ENCODE measurements at places on chromosomes 2 and 18.

DNA sequence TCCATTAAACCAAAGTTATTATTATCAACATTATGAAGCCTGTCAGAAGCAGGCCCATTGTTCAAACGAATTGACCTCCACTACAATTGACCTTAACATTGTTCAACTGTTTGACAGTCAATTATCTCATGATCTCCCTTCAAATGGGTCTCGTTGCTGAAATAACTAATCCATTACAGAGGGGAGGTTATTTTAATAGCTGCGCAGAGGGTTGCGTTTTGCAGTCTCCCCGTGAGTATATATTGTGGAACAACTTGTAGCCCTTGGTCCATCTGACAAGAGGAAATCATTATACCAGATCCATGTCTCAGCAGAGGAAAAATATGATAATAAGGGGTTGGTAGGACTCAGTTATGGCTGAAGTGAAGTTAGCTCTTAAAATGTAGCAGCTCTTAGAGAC, 159.1 kb downstream of the ALK start:
- peak; percentile 69 for DNase-seq

- DNase-seq, result peak; percentile 92
Observed at GRCh38 chr2:17830053-17831034, 14.1 kb downstream of the MSGN1 start.

GRCh38 chr2:99880964-99881294, 261.5 kb downstream of the AFF3 start:
- DNase-seq, result no peak

DNA sequence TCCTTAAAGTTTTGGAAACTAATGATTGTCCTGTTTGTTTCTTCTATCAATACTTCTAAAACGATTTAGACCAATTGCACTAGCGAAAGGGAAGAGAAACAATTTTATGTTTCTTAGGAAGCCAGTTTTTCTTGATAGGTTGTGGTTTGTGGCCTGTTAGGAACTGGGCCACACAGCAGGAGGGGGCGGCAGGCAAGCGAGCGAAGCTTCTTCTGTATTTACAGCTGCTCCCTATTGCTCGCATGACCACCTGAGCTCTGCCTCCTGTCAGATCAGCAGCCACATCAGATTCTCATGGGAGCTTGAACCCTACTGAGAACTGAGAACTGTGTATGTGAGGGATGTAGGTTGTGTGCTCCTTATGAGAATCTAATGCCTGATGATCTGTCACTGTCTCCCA, 201.5 kb upstream of the PXDN start:
- DNase-seq, result no peak

DNA sequence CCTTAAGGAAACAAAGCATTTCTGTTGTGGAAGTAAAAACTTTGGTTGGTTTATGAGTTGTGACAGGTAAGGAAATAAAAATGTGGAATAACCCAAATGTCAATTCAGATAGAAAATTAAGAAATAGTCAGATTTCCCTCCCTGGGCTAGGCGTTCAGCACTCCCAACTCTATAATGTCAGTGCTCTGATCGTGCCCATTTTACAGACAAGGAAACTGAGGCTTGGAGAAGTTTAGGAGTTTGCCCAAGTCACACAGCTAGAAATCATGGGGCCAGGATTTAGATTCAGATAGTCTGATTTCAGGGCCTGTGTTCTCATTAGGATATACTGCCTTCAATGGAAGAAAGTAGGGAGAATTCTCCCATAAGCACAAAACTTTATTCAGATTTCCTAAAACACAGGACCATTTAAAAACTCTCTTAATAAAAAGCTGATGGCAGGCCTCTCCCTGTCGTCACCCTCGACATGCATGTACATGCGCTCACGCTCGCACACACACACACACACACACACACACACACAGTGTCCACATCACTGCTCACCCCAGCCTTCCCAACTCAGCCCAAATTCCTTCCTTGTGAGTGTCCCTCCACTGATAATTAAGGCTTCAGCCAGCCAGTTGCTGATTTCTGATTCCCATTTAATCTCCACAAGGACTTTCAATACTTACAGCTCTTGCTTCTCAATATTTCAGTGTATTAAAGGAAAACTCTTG, 49.1 kb upstream of the SLC14A2 start:
- DNase-seq, result peak; percentile 43

DNA sequence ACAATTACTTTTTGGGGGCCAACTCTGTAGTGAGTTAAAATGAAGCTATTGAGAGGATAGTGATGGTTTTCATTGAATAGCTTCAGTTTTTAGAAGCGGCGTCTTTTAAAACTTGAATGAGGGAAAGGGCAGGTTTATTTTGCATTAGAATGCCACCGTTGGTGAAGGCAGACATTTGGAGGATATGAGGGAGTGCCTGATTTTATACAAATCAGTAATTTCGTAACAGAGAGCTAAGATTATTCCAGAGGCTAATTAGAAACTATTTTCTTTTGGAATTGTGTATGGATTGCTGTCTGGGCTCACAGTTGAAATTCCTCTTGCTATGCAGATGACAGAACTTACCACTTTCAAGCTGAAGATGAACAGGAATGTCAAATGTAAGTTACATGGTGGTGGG, 67.6 kb downstream of the ITGB1BP1 start:
- DNase-seq, result no peak

DNA sequence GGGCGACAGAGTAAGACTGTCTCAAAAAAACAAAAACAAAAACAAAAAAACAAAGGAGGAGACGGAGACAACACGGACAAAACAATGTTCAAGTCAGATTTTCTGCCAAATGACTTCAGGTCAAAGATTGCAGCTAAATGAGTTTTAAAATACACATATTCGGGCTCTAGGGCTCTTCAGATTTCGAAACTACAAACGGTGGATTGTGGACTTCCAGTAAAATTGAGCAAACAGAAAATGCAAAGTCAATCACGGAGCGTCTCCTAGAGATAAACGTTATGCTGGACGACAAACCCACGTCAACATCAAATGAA, 558 bp downstream of the MRPS5 start:
- DNase-seq, result no peak

- DNase-seq, result no peak
Observed at GRCh38 chr2:188142636-188143295, 148.9 kb upstream of the GULP1 start.

DNA sequence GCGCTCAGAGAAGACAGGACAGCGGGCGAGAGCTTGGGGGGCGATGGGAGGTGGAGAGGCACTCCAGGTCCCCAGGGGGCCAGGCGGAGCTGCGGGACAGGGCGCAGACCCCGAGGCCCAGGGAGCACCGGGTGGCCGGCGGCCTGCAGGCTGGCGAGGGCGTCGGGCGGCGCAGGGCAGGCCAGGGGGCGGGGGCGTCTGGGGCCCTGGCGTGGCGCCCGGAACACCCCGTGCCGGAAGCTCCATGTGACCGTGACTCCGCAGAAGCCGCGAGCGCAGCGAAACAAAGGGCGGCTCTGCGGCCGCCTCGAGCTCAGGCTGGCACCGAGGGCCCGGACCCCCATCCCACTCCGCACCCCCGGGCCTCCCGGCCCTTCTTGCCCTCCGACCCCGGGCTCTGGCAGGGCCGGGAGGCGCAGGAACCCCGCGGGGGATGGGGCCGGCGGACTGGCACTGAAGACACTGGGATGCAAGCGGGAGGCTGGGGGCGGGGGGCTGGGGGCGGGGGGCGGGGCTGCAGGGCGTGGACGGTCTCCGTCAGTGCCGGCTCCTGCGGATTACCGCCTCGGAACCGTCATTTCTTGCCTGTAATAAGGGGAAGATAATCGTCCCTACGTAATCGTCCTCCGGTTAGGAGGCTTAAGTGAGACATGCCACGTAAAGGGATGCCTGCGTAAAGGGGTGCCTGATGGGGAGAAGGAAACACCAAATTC, 19.1 kb downstream of the SH2D6 start:
- DNase-seq, result peak; percentile 93

DNA sequence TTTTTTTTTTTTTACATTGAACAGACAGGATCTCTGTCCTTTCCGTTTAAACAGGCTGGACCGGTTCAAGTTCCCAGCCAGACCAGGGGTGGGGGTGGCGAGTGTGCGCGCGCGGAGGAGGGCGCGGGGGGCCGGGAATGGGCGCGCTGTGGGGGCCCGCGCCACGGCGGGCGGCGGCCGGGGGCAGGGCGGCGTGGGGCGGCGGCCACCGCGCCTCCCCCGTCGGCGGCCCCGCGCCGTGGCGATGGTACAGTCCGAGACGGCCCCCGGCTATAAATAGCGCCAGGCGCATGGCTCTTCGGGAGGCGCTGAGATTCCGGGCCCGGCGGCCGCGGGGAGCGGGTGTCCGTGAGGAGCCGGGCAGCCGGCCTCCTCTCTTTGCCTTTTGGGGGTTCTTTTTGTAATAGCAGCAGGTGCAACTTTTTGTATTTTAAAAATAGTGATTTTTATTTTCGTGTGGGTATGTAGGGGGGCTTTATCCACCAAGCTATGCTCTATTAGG, 430 bp upstream of the CELF4 start:
- DNase-seq, result peak; percentile 89

GRCh38 chr2:111072220-111072871, 48.4 kb upstream of the BCL2L11 start:
- DNase-seq, result no peak

- DNase-seq, result peak; percentile 4
Observed at GRCh38 chr2:62254424-62255266, 58.7 kb downstream of the B3GNT2 start.

GRCh38 chr2:13522917-13523821, 806.4 kb downstream of the TRIB2 start:
- DNase-seq, result peak; percentile 16

GRCh38 chr18:73258375-73259087, 390.7 kb upstream of the NETO1 start:
- peak; percentile 23 for DNase-seq

- no peak for DNase-seq
Observed at GRCh38 chr2:16096962-16097361, 156.6 kb downstream of the MYCN start.

DNA sequence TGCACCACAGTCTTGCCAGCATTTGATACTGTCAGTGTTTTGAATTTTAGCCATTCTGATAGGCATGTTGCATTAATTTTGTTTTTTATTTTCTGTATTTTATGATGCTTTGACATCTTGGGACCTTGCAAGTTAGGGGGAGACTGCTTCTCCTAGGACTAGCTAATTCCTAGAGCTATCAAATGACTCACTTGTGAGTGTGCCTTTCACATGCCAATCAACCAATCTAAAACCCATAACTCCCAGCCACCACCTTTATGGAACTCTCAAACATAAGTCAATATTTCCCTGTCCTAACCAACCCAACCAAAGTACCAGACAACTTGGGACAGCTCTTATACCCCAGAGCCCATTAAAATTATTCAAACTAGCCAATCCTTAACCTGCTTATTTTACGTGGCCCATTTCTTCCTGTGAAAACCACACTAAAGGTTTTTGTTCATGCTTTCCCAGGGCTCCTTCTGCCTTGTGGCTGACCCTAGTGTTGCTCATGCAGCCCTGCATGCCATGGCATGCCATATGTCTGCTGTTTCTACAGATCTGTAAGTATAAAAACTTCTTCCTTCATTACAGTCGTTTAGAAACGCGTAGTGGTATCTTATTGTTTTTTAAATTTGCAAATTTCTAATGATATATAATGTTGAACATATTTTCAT, 230.1 kb downstream of the GPD2 start:
- no peak for DNase-seq

DNA sequence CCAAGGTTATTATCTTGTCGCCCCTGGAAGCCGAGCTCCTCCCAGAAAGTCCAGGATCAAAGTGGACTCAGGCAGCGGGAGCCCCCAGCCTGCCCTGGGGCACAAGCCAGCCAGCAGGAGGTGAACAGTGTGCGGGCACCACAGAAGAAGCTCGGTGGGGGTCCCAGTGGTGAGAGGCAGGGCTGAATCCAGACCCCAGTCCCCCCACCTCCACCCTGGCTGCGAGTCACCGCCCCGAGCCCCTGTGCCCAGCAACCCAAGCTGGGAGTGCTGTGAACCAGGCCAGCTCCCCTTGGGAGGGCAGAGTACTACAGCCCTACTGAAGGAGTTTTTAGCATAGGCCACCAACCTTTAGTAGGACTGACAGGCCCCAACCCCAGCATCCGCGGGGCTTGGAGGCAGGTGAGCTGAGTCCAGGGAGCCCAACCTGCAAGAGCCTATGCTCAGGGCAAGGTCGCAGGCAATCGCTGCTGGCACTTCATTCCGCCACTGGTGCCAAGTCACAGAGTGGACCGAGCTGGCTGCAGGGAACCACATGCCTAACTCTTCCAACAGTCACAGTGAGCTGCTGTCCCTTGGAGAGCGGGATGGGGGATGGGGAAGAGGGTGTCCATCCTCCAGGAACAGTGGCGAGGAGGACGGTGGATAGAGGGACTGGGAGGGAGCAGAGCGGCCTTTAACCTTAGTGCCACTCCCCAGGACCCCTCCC, 3.0 kb downstream of the PIEZO2 start:
- no peak for DNase-seq

DNA sequence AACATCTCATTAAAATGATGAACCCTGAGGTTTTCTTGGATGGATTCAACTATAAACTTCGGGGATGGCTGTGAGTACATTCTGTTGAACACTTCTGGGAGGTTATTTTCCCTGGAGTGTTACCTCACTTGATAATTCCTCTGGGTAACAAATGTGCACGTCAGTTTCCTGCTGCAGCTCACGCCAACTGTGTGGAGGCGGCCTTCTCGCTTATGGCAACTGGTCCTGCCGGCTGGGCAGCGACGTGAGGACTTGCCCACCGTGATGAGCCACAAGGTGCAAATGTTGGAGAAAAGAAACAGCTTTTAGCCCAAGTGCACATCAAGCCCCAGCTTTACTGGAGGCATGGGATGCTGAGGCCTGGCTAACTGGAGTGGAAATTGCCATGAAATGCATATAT, 15.9 kb downstream of the MYCN start:
- DNase-seq, result no peak

DNA sequence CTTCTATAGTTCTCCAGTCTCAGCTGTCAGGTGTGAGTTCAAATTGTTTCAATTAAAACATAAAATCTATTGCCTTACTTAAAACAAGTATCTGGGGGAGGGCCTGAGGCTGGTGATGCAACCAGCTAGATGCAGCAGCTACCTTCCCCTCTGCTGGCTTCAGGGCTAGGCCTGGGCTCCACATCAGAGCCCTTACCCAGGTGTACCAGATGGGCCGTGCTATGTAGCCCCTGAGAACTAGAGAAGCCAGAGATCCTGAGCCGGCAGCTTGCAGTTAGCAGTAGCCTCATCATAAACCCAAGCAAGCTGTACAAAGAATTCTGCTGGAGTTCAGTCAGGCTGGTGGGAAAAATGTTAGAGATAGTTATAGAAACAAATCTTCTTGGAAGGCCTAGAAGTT, 97.7 kb upstream of the ACAA2 start:
- no peak for DNase-seq

- DNase-seq, result no peak
Observed at GRCh38 chr2:155218292-155218924, 519.9 kb downstream of the KCNJ3 start.

Measured in eye (tissue), 1 donor.